Mucosa of gallbladder (tissue), 1 donor: ENCODE measurements at places on chromosomes 11 and 22. TPM values are rescaled to one million over a fixed set of nuclear protein-coding genes. Genes with fewer than 3 reads are reported as not detected.

Gene CTSC
- total RNA-seq, result 149 TPM

Gene LRRC56
- 9.4 TPM for total RNA-seq

Gene EIF3M
- total RNA-seq, result 157 TPM

Gene TMEM191C
- 2.8 TPM for total RNA-seq

Gene PIH1D2
- total RNA-seq, result 4.3 TPM

Gene IFITM10
- 13.9 TPM for total RNA-seq

Gene JHY
- total RNA-seq, result 2.4 TPM

Gene OR10G8
- not detected for total RNA-seq

Gene MS4A3
- total RNA-seq, result 0.40 TPM

Gene C11orf87
- total RNA-seq, result not detected

Gene ADAMTS15
- 3.2 TPM for total RNA-seq

Gene GSTT2B
- 16.2 TPM for total RNA-seq

Gene MGAT3
- total RNA-seq, result 104 TPM

Gene NUDT8
- 17.8 TPM for total RNA-seq

Gene OR6A2
- 0.06 TPM for total RNA-seq

Gene MS4A6A
- total RNA-seq, result 95.1 TPM

Gene RCOR2
- 2.7 TPM for total RNA-seq

Gene OAF
- 123 TPM for total RNA-seq

Gene C22orf42
- not detected for total RNA-seq

Gene RAG1
- 2.6 TPM for total RNA-seq

Gene NUCB2
- 145 TPM for total RNA-seq

Gene LUZP2
- total RNA-seq, result 0.26 TPM

Gene MIAT
- total RNA-seq, result 2.7 TPM

Gene APOA4
- not detected for total RNA-seq

Gene PHOX2A
- 0.14 TPM for total RNA-seq

Gene WNT7B
- total RNA-seq, result 22.1 TPM

Gene CRYBB3
- 1.4 TPM for total RNA-seq

Gene RRAS2
- total RNA-seq, result 27.6 TPM

Gene ROBO4
- 13.8 TPM for total RNA-seq

Gene CBLIF
- total RNA-seq, result not detected

Gene NXPE1
- not detected for total RNA-seq

Gene TBX10
- 0.14 TPM for total RNA-seq

Gene RFPL1
- not detected for total RNA-seq

Gene KLHDC7B
- total RNA-seq, result 0.17 TPM

Gene MUC15
- total RNA-seq, result not detected

Gene RFPL2
- 0.14 TPM for total RNA-seq

Gene KDELR3
- total RNA-seq, result 22.8 TPM

Gene FGF4
- not detected for total RNA-seq

Gene VPREB1
- total RNA-seq, result not detected

Gene CSNK2A3
- total RNA-seq, result 1.6 TPM

Gene GAS2L1
- total RNA-seq, result 24.6 TPM

Gene PGA3
- 0.26 TPM for total RNA-seq

Gene VSIG10L2
- not detected for total RNA-seq

Gene NPTXR
- 15.0 TPM for total RNA-seq

Gene CACNA1I
- total RNA-seq, result 0.43 TPM

Gene MRGPRF
- total RNA-seq, result 43.8 TPM

Gene ELMOD1
- total RNA-seq, result not detected

Gene CARNS1
- 78.4 TPM for total RNA-seq

Gene PAX6
- total RNA-seq, result 0.03 TPM

Gene PRG3
- not detected for total RNA-seq

Gene GVQW3
- total RNA-seq, result 3.0 TPM
